Nephron progenitor cell (in vitro differentiated cells): ENCODE measurements at places on chromosomes 2 and 18.

GRCh38 chr2:217790681-217791392 lies 212.0 kb downstream of the TNS1 start:
- H3K27me3 ChIP-seq: peaks cover 14% of the 10 kb centered on the region
- H3K4me3 ChIP-seq: no peak overlapping the region
- DNase-seq: no peak

DNA sequence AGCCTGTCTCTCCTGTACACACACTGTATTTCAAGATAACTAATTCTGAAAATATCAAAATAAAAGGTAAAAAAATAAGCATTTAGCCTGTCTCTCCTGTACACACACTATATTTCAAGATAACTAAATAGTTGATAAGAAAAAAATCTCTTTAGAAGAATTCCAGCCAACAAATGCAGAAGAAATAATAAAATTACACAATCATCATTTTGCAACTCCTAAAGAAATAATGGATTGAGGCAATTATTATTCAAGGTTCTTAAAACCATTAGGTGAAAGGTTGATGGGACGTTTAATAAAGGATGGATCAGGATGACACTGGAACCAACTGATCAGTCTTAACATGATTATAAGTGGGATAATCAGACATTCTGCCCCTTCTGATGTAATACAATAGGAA lies 148.0 kb upstream of the FN1 start:
- DNase-seq: no peak
- H3K4me1 ChIP-seq: peaks cover 10% of the 10 kb centered on the region
- H3K36me3 ChIP-seq: no peaks in the 10 kb centered on the region
- H3K4me3 ChIP-seq: no peak overlapping the region

GRCh38 chr18:2486426-2486825 lies 84.9 kb downstream of the METTL4 start:
- peak overlapping the region; percentile 97 for H3K27ac ChIP-seq
- H3K4me1 ChIP-seq: peaks cover 45% of the 10 kb centered on the region
- no peak overlapping the region for H3K4me3 ChIP-seq
- no peaks in the 10 kb centered on the region for H3K36me3 ChIP-seq
- no peaks in the 10 kb centered on the region for H3K27me3 ChIP-seq
- DNase-seq: no peak

DNA sequence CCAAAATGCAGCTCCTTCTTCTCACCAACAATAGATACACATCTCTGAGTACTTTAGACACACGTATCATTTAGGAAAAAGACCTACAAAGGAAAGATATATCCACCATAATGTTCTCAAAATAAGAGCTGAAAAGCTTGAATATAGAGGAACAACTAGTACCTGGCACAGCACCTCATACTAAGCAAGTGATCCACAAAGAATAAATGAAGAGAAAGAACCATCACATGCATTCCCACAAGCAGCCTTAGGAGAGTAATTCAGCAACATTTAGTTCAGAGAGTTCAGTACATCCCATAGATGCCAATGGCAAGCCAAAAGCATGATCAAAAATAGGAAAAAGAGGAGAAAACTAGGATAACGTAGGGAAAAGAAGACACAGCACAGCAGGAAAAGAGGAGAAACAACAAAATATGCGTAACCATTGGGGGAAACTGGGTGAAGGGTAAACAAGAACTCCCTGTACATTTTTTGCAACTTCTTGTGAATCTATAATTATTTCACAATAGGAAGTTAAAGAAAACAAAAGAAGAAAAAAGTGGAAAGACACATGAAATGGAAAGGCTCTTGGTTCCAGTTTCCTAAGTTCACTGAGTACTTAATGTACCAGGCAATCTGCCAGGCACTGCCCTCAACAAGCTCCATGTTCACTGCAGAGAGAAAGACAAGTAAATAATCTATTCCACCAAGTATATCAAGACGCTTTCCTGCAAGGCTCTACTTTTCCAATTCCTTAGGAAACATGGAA lies 22.3 kb downstream of the CLASP1 start:
- DNase-seq: no peak
- H3K4me3 ChIP-seq: no peak overlapping the region
- peaks cover 78% of the 10 kb centered on the region for H3K36me3 ChIP-seq
- H3K27ac ChIP-seq: no peak overlapping the region
- no peaks in the 10 kb centered on the region for H3K4me1 ChIP-seq
- no peaks in the 10 kb centered on the region for H3K27me3 ChIP-seq

DNA sequence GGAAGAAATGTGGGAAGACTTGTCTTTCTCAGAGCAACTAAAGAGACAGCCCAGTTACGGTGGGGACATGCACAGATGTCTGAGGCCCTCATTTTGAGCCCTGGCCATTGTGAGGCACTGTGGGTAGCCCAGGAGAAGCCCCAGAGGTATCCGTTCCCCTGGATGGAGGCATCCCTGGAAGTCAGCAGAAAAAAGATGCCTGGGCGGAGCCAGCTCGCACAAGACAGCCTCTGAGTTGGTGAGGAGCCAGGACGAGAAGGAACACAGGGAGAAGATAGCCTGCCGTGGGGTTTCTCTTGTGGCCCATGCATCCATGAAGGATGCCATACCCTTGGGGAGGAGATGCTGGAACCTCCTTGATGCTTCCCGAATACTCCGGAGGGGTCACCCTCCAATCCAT lies 56.9 kb upstream of the SEMA4C start:
- DNase-seq: no peak
- H3K27ac ChIP-seq: no peak overlapping the region
- no peaks in the 10 kb centered on the region for H3K36me3 ChIP-seq
- no peak overlapping the region for H3K4me3 ChIP-seq
- H3K4me1 ChIP-seq: peaks cover 65% of the 10 kb centered on the region

GRCh38 chr2:99278793-99279291 lies 22.2 kb downstream of the LYG1 start:
- H3K4me1 ChIP-seq: no peaks in the 10 kb centered on the region
- peaks cover 12% of the 10 kb centered on the region for H3K27me3 ChIP-seq
- H3K27ac ChIP-seq: no peak overlapping the region
- DNase-seq: no peak

- no peak overlapping the region for H3K4me3 ChIP-seq
- H3K36me3 ChIP-seq: no peaks in the 10 kb centered on the region
- H3K27ac ChIP-seq: peak overlapping the region; percentile 22
- H3K27me3 ChIP-seq: peaks cover 7% of the 10 kb centered on the region
- H3K4me1 ChIP-seq: peaks cover 45% of the 10 kb centered on the region
- no peak for DNase-seq
Observed at GRCh38 chr2:205808486-205809121, 126.3 kb downstream of the NRP2 start.

DNA sequence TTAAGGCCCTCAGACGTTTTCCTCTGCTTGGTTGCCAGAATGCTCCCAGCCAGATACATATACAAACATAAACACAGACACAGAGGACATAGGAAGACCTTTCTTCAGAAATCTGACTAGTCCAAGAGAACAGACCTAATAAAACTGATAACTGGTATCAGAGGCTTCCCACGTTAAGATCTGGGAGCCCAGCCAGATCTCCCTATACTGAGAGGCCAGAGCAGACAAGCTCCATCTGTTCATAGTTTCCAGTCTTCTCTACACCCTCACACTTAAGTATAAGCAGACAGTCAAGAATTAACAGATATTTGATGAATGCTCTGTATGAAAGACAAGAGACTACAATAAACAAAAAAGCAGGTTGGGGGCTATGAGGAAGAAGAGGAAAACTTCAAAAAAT lies 240.5 kb upstream of the CHAC2 start:
- no peaks in the 10 kb centered on the region for H3K4me1 ChIP-seq
- H3K27me3 ChIP-seq: peaks cover 9% of the 10 kb centered on the region
- no peaks in the 10 kb centered on the region for H3K36me3 ChIP-seq
- no peak for DNase-seq
- H3K27ac ChIP-seq: no peak overlapping the region
